CD4-positive, alpha-beta T cell treated with Interleukin-17A for 1 hour (primary cell): ENCODE measurements at places on chromosomes 6 and 20.

DNA sequence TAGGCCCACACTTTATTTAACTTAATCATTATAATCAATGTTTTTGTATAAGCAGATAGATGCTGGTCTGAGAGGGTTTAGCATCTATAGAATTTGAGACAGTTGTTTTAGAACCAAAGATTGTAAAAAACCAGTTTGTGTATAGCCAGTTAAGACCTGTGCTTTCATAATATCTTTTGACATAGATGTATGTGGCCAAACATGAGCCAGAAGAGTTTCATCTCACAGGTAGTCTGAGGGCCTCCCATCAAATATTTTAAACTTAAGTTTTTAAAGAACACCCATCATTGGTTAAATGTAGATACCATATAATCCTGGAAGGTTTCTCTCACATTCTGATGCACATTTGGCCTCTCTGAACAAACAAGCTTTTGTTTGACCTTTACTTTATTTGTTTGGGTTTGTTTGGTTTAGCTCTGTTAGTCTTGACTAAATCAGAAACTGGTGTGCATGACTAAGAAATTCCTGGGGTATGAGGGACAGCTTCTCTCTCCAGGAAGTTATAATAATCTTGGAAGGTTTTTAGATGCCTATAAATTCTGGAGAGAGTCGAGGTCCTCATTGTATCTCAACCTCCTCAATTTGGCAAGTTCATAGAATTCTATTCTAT, 58.0 kb upstream of the TMEM200A start:
- DNase-seq: no peak

DNA sequence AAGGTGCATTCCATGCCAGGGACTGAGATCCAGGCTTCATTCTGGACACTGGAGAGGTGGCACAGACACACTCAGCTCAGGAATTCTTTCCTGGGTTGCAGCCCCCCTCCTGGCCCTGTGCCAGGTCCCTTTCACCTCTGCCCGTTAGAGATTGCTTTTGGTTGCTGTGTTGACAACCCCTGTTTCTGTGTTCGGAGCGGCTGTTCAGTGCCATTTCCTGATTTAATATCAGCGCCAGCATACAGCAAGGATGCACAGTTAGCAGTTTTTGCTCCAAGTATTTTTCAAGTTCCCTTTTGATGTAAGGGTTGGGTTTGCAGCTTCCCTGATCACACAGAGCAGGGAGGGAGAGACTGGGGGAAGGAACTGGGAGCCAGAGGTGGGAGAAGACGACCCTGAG, 8.5 kb upstream of the MAFB start:
- DNase-seq: no peak

DNA sequence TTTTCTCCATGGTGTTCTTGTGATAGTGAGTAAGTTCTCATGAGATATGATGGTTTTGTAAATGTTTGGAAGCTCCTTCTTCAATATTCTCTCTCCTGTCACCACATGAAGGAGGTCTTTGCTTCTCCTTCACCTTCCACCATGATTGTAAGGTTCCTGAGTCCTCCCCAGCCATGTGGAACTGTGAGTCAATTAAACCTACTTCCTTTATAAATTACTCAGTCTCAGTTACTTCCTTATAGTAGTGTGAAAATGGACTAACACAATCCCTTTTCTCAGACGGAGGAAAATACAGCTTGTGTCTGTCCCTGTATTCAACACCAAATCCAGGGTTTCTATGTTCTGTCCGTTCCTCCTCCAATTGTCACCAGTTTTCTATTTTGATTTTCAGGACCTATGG, 181.0 kb downstream of the ALDH8A1 start:
- DNase-seq: no peak

DNA sequence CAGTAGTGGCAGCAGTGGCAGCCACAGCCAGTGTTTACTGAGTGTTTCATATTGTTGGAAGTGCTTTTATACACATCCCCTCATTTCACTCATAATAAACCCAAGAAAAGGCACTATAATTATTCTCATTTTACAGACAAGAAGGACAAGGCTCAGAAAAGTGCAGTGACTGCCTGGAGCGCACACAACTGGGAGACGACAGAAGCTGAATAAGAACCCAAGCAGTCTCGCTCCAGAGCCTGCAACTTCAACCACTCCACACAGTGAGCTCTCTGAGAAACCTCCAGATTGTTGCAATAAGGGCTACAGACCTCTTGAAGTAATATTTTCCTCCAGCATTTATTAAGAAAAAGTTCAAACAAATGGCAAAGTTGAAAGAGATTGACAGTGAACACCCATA, 76.9 kb downstream of the PLCG1 start:
- no peak for DNase-seq

DNA sequence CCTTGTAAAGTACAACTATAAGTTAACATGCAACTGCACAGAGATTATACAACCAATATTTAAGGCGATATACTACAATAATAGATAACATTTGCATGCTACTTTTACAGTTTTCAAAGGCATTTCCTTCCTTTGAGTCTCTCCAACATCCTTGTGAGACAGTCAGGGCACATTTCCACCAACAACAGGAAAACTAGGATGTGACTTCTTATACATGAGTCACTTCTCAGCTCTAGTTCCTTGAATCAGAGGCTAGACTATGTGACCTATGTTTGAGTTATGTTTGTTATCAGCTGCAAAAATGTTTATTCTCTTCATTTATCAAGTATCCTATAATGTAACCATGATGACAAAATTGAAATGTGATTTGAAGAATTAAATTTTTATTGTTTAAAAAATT, 51.7 kb upstream of the TFAP2D start:
- DNase-seq: no peak

DNA sequence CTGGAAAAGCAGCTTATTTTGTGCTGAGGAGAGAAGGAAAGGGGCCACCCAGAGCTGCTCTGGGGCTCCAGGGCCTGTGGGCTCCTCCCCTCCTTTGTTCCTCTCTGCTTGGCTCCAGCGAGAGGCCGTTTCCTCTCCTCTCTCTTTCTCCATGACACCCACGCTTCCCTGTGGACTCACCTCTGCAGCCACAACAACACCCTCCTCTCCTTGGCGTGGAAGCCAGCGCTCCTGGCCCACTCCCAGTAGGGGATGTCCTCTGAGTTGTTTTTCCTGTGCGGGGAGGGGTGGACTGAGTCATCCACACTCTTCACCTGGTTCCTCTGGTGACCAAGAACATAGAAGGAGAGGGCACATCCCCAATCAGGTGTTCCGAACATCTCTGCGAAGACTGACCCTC, 4.9 kb upstream of the CDSN start:
- no peak for DNase-seq

- no peak for DNase-seq
These were observed 63.7 kb upstream of the NKX2-2 start for GRCh38 chr20:21577551-21577950.

- no peak for DNase-seq
These were observed 124.6 kb upstream of the CDH4 start for GRCh38 chr20:61127311-61128039.

GRCh38 chr6:166949528-166950442, 6.6 kb downstream of the RNASET2 start:
- DNase-seq: peak; percentile 22

- no peak for DNase-seq
These were observed 32.3 kb downstream of the SNHG17 start for GRCh38 chr20:38402816-38403215.

DNA sequence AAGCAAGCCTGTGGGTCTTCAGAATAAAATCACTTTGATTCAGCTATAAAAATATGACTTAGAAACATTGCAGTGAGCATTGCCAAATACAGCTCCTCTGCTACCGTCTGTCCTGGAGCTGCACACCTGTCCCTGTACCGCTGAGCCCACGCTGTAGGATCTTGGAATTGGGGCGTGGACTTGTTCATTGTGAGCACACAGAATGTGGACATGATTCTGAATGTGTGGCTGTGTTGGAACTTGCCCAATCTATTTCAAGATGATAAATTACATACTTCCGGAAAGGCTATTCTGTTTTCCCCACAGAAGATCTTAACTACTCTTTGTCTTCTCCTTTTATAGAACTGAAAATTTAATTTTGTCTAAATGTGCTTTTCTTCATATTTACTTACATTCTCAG, 107.3 kb downstream of the UST start:
- DNase-seq: no peak

DNA sequence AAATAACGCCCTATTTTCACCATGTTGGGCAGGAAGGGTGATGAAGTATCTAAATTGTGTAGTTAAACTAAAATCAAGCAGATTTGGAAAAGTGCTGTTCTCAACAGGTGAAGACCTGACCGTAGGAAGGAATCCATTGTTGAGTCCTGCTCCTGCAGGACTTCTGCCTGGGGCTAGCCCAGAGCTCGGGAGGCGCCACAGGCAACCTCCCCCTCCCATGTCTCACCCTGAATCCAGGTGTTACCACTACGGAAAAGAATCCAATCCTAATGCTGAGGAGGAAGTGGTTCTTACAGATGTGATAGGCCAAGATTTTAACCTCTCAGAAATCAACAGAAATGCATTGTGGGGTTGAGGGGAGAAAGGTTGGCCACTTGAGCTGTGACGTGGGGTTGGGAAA, 30.2 kb downstream of the RAB22A start:
- DNase-seq: no peak

- no peak for DNase-seq
These were observed 938.1 kb upstream of the EPHA7 start for GRCh38 chr6:94357381-94357980.

- DNase-seq: no peak
These were observed 142.6 kb downstream of the MAP3K7 start for GRCh38 chr6:90444160-90444714.
